ENCODE measurements at places on chromosomes 3 and 15. TPM values are rescaled to one million over a fixed set of nuclear protein-coding genes. Genes with fewer than 3 reads are reported as not detected.
A peak's percentile ranks its signal among the peaks of the same experiment; 100 is the strongest.

CNTN6 gene
- total RNA-seq: 0.54 TPM

- ATAC-seq: no peak
Observed at GRCh38 chr3:189570916-189571315, 60.3 kb upstream of the TP63 start.

DNA sequence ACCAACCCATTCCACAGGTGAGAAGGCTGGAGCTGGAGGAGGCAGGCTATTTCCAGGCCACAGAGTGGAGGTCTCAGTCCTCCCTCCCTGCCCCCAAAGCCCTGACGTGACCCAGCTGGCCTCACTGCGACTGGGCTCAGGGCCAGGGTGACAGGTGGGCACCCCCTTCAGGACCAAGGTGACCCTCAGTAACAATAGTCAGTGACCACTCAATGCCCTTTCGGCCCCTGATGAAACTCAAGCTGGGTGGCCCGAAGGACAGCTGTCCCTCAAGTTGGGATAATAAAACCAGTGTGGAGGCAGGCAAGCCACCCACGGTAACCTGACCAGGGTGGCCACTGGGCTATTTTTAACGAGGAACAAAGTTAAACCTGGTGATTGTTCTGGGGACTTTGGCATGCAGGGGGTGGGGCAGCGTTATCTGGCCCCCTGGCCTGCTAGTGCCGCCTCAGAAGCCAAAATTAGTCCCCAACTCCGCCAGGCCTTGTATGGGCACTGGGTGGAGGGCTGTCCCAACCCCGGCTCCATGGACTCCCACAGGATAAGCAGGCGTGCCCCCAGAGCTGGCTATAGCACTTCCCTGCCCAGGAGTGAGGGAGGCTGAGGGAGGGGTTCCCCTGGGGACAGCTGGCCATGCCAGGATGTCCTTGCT, 1.1 kb downstream of the TNNC1 start:
- no peak for ATAC-seq

GRCh38 chr3:154584974-154585373, 155.0 kb upstream of the GPR149 start:
- ATAC-seq: no peak

DNA sequence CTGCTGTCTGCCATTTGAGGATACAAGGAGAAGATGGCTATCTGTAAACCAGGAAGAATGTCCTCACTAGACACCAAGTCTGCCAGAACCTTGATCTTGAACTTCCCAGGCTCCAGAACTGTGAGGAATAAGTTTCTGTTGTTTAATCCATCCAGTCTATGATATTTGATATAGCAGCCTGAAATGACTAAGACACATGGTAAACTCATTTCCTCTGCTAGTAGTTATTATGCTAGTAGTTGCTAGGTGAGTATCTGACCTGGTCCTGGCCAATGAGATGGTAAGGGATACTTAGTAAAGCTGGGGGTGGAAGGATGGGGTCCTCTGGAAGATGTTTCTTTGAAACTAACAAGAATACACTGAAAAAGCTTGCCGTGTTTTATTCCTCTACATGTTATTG, 280.7 kb upstream of the ARHGEF26 start:
- ATAC-seq: no peak

- ATAC-seq: no peak
Observed at GRCh38 chr3:59450946-59451763, 401.3 kb upstream of the CFAP20DC start.

DNA sequence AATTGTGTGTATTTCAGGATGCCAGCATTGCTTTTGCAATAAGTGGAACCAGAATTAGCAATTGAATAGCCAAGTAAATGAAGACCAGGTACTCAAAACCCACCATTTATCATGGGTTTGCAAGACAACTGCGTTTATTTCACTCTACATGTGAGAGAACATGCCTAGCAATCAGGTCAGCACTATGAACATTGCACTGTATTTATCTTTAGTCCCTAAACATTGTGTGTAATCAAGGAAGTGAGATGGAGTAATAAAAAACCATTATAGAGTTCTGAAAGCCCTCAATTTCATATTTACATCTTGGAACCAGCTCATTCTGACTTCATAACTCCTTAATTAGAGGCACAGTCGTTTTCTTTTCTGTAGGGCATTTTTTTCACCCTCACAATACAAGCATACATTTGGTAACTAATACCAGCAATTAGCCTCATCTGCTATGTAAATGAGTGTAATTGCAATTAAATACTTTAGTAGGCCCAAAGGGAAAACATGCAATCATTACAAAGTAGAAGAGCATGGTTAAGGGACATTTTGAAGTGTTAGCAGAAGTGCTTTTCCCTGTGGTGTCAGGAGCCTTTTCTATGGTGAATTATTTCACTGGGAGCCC, 153.1 kb upstream of the DPH6 start:
- ATAC-seq: no peak

KIAA1143 gene
- total RNA-seq: 27.7 TPM

DNA sequence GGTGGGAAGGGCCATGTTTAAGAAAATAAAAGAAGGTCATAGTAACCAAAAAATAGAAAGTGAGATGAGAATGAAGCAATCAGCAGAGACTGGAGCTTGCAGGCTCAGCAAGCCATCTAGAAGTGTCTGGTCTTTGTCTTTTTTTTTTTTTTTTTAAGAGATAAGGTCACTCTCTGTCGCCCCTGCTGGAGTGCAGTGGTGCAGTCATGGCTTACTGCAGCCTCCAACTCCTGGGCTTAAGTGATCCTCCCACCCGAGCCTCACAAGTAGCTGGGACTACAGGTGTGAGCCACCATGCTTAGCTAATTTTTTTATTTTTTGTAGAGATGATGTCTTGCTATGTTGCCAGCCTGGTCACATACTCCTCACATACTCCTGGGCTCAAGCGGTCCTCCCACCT, 36.2 kb downstream of the GXYLT2 start:
- ATAC-seq: no peak

KIF23 gene
- 6.4 TPM for total RNA-seq

- no peak for ATAC-seq
Observed at GRCh38 chr3:50357481-50357880, 1.8 kb downstream of the TMEM115 start.

DNA sequence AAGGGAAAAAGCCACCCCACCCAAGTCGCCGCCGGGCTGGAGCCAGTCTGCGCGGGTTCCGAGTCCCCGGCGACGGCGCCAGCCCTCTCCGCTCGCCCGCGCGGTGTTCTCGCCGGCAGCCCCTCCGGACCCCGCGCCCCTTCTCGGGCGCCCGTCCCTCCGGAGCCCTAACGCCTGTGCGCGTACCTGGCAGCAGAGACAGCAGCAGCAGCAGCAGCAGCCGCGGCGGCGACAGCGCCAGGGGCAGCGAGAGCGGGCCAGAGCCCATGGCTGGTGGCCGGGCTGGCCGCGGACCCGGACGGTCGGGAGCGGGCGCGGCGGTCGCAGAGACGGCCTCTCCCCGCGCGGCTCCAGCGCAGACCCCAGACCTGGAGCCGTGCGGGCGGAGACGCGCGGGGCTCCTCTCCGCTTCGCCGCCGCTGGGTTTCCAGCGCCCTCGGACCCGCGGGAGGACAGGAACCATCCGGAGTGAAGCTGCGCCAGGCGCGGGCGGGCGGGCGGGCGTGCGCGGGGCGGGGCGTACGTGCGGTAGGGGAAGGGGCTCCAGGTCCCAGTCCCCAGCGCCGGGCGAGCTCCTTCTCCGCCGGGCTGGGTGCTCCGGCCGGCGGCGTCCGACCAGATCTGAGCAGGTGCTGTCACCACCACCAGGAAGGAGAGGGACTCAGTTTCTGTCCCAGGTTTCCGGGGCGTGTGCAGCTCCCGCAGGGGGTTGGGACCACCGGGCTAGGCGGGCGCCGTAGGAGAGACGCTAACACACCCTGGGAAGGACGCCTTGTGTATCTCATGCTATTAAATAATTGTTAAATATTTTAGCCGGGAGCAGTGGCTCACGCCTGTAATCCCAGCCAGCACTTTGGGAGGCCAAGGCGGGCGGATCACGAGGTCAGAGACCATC, at the start of gene CHRNA3:
Gene CHRNA3, minus strand, starts transcription at position 470 of the 895 bp plus-strand sequence. Its CDS starts 202 bp downstream, at position 268.
- no peak for ATAC-seq

DNA sequence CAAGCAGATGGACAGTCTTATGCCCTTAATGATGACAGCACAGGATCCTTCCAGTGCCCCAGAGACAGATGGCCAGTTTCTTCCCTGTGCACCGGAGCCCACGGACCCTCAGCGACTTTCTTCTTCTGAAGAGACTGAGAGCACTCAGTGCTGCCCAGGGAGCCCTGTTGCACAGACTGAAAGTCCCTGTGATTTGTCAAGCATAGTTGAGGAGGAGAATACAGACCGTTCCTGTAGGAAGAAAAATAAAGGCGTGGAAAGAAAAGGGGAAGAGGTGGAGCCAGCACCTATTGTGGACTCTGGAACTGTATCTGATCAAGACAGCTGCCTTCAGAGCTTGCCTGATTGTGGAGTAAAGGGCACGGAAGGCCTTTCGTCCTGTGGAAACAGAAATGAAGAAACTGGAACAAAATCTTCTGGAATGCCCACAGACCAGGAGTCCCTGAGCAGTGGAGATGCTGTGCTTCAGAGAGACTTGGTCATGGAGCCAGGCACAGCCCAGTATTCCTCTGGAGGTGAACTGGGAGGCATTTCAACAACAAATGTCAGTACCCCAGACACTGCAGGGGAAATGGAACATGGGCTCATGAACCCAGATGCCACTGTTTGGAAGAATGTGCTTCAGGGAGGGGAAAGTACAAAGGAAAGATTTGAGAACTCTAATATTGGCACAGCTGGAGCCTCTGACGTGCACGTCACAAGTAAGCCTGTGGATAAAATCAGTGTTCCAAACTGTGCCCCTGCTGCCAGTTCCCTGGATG, 198.7 kb downstream of the AKAP13 start:
- ATAC-seq: peak; percentile 34

SIDT1 gene
- 0.15 TPM for total RNA-seq

LAMB2 gene
- total RNA-seq: 689 TPM

WDR49 gene
- total RNA-seq: 6.2 TPM

DNA sequence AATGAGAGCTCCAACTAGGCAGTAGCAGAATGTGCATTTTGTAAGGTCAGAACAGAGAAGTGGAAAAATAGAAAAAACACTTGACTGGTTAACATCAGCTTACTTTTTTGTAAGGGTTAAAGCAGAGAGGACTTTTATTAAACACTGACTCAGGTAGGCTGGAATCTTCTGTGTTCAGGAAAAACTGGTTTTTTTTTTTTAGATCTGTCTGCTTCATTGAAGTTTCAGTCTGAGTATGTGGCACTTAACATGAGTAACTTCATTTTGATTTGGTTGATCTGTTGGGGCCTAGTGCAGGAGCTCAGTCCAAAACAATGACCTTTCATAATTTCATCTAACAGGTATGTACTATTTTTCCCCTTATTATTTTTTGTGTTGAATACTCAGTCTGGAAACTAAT, 141.1 kb downstream of the DOCK3 start:
- ATAC-seq: no peak

DNA sequence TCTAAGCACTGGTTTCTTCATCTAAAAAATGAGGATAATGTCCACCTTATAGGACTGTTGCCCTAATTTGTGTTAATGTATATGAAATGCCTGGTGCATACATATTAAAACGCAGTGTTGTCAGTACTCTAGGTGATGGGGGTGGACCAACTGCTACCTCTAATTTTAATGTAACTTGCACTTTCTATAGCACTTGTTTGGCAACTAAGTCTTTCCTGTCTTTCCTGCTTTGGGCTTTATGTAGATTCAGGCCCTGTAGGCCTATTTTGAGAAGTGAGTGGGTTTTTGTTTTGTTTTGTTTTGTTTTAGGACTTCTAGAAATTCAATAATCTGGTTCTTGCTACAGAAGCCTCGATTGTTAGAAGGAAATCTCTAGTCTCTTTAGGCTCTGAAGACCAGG, 21.2 kb downstream of the SLC7A14 start:
- no peak for ATAC-seq

GRCh38 chr15:66178531-66178910, 75.0 kb downstream of the MEGF11 start:
- no peak for ATAC-seq

COLQ gene
- 0.57 TPM for total RNA-seq

GRCh38 chr3:69893274-69893673, 106.3 kb upstream of the SAMMSON start:
- ATAC-seq: no peak

SPINK8 gene
- total RNA-seq: not detected

PLSCR4 gene
- total RNA-seq: 61.5 TPM

VILL gene
- 5.0 TPM for total RNA-seq

- ATAC-seq: no peak
Observed at GRCh38 chr15:50633653-50634052, 52.9 kb downstream of the TRPM7 start.

LMLN gene
- total RNA-seq: 4.1 TPM

DNA sequence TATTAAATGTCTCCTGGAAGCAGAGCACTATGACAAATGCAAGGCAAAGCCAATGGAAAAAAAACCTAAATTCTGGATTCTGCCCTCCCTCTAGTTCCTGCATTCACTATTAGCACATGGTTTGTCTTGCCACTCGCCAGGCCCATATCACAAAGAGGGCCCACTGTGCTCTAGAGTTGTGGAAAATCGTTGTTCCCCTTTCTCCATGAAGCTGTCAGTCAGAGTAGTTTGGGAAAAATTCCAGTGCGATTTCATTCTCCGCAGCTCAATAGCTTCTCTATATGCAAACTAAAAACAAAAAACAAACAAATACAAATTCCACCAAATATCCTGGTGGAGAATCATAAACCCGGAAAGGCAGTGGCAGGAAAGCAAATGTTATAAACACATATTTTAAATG, 77.3 kb downstream of the RORA start:
- no peak for ATAC-seq

- ATAC-seq: no peak
Observed at GRCh38 chr3:69541711-69542088, 155.8 kb upstream of the FRMD4B start.

DNA sequence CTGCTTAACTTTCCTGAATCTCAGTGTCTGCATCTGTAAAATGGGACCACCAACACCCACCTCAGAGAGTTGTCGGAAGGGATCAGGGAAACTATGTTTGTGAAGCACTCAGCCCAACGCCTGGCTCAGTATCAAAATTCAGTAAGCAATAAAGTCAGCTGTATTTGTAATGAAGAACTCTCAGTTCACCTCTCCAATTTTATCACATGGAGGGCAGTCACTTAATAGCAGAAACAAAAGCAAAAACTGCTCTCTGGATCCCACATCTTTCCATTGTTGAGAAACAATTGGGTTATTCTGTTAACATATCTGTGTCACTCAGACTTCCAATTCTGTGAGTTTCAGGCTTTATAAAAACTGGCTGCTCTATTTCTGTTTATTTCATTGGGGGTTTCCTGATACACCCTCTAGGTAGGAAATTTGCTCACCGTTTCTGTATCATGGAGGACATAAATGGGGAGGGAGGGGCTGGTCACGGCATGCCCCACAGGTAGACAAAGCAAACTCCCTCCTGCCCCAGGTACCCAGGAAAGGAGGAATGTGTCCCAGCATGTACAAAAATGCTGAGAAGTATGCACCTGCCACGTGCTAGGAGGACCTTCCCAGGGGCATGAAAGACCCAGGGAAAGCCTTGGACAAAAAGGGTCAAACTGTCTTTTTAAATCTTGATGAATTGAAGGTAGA, 81.4 kb upstream of the LMOD3 start:
- ATAC-seq: no peak

DNA sequence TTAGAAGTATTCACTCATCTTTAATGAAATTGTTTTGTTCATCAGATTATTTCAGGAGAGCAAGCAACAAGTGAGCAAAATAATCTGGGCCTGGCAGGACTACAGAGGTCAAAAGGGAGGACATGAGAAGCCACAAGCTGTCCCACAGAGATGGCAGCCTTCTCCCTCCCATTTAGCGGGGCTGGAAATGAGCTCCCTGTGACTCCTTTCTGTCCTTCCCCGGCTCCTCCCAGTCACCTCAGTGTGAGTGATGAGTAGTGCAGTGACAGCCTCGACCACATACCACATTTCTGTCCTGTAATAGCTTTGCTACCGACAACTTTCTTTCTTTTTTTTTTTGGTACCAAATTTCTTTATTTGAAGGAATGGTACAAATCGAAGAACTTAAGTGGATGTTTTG, 38.0 kb downstream of the RAB7A start:
- ATAC-seq: no peak

GRCh38 chr3:58672451-58672850, 5.9 kb upstream of the FAM3D start:
- ATAC-seq: no peak
